ENCODE measurements at places on chromosomes 12 and 14.

GRCh38 chr12:69932676-69933552 is 107.9 kb downstream of the MYRFL start:
- no peak for DNase-seq

DNA sequence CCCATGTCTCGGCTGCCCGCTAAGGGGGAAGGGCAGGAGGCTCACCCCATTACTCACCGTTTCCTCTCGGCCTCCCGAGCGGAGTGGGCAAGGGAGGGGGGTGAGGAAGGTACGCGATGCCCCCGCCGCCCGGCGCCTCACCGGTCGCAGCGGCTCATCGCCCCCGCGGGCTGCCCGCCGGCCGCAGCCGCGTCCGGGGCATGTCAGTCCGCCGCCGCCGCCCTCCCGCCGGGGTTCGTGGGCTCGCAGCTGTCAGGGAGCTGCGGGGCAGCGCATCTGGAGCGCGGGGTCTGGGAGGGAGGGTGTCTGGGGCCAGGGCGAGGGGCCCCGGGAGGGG is 461 bp downstream of the SLC8A3 start:
- DNase-seq = peak; percentile 85

- no peak for DNase-seq
Measured at GRCh38 chr14:72521968-72522741, 371.7 kb downstream of the DPF3 start.

- DNase-seq = no peak
Measured at GRCh38 chr12:30746190-30746589, 8.6 kb downstream of the CAPRIN2 start.

GRCh38 chr14:85115921-85116320 is 414.0 kb upstream of the FLRT2 start:
- no peak for DNase-seq

GRCh38 chr12:76608070-76608469 is 48.5 kb upstream of the OSBPL8 start:
- no peak for DNase-seq

DNA sequence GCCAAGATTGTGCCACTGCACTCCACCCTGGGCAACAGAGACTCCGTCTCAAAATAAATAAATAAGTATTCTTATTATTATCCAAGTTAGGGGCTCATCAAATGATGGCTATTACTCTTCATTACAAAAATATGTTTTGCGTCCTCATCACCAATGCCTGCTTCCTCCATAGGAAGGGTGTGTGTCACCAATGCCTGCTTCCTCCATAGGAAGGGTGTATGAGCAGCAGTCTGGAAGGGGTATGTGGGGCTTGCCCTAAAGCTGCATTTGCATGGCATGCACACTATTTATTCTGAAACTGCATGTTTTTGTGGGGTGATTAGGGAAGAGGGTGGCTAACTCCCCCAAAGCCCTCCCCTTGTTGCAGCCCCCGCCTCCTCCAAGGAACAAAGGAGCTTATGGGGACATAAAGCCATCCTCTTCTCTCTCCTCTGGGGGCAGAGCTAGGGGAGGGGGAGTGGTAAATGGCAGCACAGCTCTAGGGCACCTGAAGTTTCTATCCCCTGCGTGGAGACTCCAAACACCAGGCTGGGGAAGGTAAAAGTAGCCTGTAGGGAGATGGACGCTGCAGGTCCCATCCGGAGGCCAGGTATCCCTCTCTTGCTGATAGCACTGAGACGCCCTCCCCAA is 1.3 kb downstream of the CAMKK2 start:
- DNase-seq = peak; percentile 59

- DNase-seq = peak; percentile 73
Measured at GRCh38 chr12:98698603-98699463, 53.7 kb downstream of the APAF1 start.

DNA sequence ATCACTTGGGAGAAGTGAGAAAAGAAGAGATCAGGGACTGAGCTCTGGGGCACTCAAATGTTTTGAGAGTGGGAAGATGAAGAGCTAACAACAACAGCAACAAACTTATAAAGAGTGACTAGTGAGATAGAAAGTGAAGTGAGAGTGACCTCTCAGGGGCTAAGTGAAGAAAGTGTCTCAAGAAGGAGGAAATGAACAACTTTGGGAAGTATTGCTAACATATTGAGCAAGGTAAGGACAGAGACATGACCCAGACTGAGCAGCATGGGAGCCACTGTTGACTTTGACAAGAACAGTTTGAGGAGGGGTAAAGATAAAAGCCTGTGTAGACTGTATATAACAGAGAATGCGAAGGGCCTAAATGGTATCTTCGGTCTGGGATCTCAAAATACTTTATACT is 155.1 kb upstream of the BTG1 start:
- DNase-seq = no peak

- peak; percentile 26 for DNase-seq
Measured at GRCh38 chr12:100404769-100405407, 48.0 kb downstream of the SLC17A8 start.

DNA sequence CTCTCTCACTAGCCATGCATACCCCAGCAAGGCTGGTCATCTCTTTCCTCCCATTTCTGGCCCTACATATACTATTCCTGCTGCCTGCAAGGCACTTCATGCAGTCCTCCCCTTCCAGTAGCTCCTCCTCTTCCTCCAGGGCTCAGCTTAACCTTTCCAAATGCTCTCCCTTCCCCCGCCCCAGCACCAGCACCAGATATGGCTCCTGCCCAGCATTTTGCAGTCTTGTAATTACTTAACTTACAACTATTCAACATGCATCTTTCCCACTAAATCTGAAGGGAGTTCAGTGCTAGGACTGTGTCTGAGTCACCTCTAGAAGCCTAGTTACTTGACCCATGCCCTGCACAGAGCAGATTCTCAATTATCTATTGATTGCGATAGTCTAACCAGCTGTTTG is 1.8 kb upstream of the FBXO21 start:
- peak; percentile 9 for DNase-seq

DNA sequence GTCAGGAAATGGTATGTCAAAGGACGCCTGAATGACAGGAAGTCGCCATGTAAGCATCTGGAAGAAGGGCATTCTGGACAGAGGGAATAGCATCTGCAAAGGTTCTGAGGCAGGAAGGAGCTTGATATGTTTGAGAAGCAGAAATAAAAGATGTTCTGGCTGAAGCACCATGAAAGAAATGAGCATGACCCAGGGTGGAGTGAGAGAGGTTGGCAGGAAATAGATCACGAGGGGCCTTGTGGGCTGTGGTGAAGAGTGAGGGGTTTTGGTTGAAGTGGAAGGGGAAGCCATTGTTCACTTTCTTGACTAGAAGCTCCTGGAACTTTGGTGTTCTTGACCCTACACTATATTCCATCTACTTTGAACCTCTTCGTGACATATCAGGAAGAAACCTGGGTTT is 99.4 kb upstream of the PARP11 start:
- DNase-seq = no peak

GRCh38 chr12:14621826-14622225 is 54.1 kb upstream of the PLBD1 start:
- DNase-seq = peak; percentile 74

- DNase-seq = peak; percentile 13
Measured at GRCh38 chr12:14756334-14757143, 46.7 kb downstream of the WBP11 start.

GRCh38 chr12:28955491-28955890 is 193.6 kb upstream of the FAR2 start:
- no peak for DNase-seq

GRCh38 chr12:120037851-120038250 is 48.8 kb downstream of the BICDL1 start:
- DNase-seq = no peak

- no peak for DNase-seq
Measured at GRCh38 chr12:72465940-72466630, 193.9 kb downstream of the TRHDE start.

- DNase-seq = no peak
Measured at GRCh38 chr14:96118391-96118790, 79.2 kb downstream of the C14orf132 start.

DNA sequence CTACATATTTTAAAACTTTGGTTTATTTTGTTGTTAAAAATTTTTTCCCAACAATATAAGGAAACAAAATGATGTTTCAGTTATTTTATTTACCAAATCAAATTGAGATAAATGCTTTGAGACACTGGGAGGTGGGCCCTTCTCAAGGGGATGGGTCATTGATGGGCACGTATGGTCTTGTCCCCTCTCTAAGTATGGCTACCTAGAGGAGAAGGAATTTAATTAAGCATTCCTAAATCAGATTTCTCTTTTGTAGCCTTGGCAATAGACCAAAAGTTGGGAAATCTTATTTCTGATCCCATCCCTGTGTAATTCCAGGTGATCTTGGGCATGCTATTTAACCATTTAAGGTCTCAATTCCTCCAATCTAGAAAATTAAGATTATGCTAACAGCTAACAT is 79.0 kb downstream of the SCN8A start:
- no peak for DNase-seq

- no peak for DNase-seq
Measured at GRCh38 chr14:105483300-105484068, 3.2 kb upstream of the CRIP1 start.

All from common myeloid progenitor, CD34-positive (primary cell).